NCI-H524 treated with DMSO at 0.1 percent for 48 hours (cell line): ENCODE measurements at places on chromosomes 2 and 18.

DNA sequence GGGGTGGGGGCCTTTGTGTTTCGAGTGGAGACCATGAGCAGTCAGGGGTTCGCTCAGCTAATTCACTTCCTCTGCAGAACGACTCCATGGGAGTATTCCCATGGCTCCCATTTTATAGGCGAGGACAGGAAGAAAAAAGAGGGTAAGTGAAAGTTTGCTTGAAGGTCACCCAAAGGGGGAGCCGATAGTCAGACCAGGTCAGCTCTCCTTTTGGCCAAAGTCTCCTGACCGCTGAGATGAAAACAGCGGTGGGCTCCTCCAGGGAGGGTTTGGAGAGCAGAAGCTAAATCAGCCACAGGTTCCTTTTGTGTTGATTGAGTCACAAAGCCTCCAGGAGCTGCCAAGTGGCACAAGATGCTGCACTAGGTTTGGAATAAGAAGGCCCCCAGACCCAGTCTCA, 34.1 kb upstream of the CTAGE1 start:
- DNase-seq: no peak

GRCh38 chr18:59189746-59190145, 30.2 kb upstream of the GRP start:
- no peak for DNase-seq

DNA sequence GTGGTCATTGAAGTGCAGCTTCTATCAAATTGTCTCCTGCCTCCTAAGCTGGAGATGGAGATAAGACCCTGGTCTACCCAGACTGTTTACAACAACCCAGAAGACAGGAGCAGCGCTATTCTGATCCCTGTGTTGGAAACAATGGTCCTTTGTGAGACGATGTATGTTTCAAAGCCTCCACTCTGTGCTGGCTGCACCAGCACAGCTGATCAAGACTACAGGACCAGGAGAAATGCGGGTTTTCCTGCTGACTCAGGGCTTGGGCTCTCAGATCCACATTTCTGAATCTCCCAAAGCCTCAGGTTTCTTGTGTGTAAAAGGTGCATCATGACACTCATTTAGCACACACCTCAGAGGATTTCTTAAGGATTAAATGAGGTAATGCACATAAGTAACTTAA, 92.0 kb downstream of the POU3F3 start:
- no peak for DNase-seq

GRCh38 chr2:147082850-147083522, 761.8 kb upstream of the ACVR2A start:
- no peak for DNase-seq

- no peak for DNase-seq
Measured at GRCh38 chr2:160087854-160088745, 25.7 kb upstream of the PLA2R1 start.

DNA sequence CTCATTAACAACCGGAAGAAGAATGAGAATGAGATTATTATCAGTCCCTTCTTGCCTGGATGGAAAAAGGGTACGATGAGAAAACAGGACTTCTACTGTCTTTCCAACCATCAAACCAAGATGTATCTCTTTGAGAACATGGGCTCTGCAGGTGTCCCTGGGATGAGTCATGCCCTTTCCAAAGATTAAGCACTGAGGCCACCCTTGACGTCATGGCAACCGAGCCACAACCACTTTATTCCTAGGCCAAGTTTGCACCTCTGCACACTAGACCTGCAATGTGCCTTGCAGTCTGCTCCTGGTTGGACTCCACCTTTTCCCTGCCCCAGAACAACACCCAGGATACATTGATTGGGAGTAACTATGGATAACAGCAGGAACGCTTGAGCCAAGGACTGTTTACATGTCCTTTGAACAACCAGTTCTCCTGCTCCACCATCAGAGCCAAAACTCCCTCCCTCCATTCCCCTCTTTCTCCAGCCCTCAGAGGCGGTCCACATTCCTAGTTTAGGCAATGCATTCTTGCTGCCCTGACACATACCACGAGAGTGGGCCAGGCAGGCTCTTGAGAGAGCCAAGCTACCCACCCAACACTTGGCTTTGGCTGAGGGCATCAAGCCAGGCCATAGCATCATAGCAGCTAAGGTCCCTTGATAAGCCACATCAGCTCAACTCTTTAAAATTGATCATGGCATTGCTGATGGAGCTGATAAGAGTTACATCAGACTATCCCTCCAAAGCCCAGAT, 310.7 kb downstream of the TNS1 start:
- no peak for DNase-seq

GRCh38 chr2:12178289-12179080, 432.1 kb downstream of the LPIN1 start:
- no peak for DNase-seq

DNA sequence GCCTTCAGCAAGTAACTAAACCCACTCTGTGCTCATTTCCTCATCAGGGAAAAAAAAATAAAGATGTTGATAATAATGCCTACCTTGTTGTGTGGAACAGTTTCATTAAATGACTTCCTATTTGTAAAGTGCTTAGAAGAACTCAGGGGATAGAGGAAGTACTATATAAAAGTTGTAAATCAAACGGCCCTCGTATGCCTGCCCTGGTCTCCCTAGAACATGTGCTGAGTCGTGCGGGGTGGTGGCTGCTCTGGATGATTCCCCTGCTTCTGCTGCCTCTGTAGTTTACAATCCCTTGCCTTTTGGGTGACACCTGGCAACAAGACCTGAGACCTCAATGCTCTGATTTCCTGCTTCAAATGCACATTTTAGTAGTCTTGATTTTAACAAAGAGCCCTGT, 170.0 kb downstream of the CERS6 start:
- no peak for DNase-seq

DNA sequence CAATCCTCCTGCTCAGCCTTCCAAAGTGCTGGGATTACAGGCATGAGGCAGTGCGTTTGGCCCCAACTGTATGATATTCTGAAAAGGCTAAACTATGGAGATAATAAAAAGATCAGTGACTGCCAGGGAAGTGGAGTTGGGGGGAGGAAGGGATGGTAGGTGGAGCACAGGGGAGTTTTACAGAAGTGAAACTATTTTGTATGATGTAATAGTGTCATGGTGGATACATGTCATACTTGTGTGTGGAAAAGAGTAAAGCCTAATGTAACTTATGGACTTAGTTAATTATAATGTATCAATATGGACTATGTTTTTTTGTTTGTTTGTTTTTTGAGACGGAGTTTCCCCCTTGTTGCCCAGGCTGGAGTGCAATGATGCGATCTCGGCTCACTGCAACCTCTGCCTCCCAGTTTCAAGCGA, 2.9 kb upstream of the GGCX start:
- no peak for DNase-seq

DNA sequence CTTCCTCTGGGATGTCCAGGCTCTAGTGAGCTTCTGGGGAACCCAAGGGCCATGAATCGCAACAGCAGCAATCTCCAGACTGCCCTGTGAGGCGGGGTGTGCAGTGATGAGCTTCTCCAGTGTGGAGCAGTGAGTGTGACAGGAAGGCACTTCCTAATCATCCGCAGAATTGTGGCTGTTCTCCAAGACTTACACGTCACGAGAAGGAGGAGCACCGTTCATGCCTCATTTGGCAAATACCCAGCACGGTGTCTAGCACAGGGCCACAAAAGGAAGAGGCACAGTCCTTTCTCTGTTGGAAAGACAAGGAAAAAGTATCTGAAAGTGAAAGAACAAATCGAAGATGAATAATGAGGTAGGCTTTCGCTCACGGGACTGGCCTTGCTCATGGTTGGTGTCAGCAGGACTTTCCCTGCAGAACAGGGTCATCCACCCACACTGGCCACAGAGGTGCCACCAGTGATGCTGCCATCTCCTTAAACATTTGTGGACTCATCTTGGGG, 125.1 kb upstream of the HAAO start:
- no peak for DNase-seq

GRCh38 chr2:134259994-134260393, 6.1 kb downstream of the MGAT5 start:
- DNase-seq: no peak
